ENCODE measurements at places on chromosomes 13 and 19.

- DNase-seq, result no peak
Measured at GRCh38 chr19:29308977-29309590, 96.1 kb upstream of the UQCRFS1 start.

GRCh38 chr13:39818953-39819352 is 163.5 kb downstream of the COG6 start:
- DNase-seq, result no peak

DNA sequence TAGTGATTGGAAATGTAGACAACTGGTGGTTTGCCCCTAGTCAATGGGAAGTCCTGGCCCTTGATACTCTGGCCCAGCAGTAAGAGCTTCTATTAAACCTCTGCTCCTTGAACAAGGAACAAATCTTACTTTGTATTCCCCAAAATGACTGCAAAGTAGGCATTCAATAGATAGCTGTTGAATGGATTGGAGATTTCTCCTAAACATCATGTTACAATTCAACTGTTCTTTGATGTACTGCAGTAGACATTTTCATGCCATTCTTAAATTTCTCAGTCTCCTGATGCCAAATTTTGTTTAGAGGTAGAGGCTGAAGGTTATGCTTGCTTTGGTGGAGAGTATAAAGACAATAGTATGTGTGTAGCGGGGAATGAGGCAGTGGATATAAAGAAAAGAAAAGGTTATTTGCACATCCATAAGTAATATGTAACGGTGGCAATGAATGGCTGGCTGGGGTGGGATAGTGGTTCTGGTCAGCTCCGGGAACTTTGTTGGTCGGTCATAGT is 12.8 kb downstream of the MIR17HG start:
- DNase-seq, result no peak

DNA sequence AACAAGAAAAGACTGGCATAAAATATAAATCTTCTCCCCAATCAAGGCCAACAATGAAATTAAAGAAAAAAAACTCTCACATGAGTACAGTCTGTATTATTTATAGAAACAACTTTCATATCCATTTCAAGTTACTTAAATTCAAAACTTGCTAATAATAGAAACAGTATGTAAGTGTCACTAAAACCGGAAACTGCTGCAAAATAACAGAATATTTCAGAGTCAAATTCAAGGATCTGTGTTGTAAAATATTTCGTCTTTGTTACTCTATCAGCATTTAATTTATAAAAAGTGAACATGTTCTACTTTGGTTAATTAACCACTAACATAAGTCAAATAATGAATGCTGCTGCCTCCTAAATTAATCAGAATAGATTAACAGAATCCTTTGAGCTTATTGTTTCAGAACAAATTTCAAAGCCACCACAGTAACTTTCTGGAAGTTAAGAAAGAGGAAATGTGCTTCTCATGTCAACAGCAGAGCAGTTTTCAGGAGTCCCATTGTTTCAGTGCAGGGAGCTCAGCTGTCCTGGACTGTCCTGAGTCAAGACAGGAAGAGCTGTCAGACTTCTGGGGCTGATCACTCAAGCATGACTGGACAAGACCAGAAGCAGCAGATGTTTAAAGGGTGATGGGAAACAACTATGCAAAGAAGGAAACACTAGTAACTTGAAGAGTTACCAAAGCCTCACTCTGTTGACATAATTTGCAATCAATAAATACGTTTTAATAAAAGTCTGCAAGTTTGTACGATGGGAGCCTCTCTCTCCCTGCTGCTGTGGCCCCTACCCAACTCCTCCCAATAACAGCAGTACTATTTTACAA is 76.9 kb downstream of the FOXO1 start:
- DNase-seq, result no peak

GRCh38 chr19:34235425-34235940 is 18.9 kb upstream of the GARRE1 start:
- no peak for DNase-seq

DNA sequence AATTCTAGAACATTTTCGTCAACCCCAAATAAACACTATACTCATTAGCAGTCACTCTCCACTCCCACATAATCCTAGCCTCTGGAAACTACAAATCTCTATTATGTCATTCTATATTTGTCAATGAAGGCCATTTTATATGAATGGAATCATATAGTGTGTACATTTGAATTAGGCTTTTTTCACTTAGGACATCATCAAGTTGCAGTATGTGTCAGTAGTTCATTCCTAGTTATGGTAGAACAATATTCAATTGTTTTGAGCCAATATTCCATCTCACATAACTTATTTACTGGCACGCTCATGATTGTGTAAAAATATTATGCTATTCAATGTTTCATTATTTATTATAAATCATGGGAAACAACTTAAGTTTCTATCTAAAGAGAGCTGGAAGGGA is 1610.4 kb upstream of the MIR17HG start:
- DNase-seq, result no peak

- DNase-seq, result no peak
Measured at GRCh38 chr13:66520511-66521355, 709.4 kb downstream of the PCDH9 start.

DNA sequence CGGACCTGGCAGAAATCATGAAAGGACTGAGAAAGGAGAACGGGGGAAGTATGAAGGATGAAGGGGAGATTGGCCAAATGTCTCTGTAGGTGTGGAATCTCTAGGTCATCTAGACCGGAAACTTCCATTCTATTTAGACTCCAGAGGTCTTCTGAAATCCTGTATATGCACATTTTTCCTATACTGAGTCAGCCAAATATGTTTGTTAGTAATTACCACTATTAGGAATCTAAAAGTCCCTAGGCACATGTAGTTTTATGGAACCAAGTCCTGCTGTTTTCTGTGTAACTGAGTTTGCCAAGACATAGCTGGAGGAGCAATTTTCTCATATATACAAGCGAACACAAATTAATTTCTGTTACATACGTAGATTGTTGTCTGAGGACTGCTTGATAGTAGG is 498.1 kb downstream of the GPC5 start:
- no peak for DNase-seq

DNA sequence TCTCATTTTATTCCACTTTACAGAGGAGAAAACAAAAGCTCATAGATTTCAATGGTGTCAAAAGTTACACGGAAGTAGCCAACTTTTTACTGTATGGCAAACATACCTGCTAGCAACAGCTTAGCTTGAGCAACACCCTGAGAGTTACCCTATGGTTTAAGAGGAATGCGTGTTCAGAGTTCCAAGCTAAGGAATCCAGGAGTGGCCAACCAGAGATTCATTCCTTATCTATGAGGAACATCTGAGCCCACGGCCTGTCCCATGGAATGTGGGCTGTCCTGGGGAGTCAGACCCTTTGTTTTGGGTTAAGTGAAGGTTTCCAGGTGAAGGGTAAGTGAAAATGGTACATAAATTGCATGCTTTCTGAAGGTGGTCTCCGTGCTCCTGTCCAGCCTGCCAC is 67.5 kb downstream of the STARD13 start:
- no peak for DNase-seq

DNA sequence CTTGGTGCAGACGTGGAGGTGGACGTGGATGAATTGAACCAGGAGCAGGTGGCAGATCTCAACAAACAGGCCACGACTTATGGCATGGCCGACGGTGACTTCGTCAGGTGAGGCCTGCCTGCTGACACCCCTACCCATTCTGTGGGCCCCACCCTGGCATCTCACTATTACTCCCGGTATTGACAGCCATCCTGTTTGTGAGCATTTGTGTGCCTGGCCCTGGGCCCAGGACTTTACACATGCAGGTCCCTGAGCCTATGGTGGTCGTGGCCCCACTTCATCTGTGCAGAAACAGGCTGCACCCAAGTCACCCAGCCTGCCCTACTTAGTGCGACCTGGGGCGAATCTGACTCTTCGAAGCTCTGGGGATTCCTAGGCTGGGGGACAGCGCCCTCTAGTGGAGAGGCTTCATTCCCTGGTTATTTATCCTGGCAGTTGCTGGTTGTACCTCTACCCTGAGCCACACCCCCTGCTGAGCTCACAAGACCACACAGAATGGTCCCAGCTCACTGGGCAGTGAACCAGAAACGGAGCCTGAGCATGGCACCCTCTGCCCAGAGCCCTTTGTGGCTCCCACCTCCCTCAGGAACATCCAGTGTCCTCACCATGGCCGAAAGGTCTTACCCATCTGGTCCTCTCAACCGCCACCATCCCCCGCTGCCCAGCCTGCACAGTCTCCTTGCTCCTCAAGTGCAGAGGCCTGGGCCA is 16.9 kb downstream of the ZNF296 start:
- DNase-seq, result peak; percentile 78
